ENCODE measurements at places on chromosomes 6 and 20.

DNA sequence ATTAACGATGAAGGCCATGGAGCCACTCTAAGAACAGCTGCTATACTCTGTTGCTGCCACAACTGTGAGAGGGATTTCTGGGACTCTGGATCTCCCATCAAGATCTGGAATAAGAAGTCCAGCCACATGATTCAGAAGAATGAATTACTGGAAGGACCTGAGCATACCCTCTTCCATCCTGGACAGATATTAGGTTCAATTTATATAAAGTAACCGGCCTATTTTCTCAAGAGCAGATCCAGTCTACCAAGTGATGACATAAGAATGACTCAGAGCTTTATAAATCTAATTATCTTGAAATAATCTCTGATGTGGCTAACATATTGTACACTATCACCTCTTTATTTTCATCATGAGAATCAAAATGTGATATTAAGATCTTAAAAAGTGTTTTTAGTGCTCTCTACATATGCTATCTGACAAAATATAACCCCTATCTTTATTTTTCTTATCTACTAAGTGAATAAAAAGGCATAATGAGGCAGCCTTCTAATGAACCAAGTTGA is 45.1 kb downstream of the COL9A1 start:
- no peak for DNase-seq

- no peak for DNase-seq
Measured at GRCh38 chr6:2204272-2204671, 41.1 kb downstream of the GMDS start.

DNA sequence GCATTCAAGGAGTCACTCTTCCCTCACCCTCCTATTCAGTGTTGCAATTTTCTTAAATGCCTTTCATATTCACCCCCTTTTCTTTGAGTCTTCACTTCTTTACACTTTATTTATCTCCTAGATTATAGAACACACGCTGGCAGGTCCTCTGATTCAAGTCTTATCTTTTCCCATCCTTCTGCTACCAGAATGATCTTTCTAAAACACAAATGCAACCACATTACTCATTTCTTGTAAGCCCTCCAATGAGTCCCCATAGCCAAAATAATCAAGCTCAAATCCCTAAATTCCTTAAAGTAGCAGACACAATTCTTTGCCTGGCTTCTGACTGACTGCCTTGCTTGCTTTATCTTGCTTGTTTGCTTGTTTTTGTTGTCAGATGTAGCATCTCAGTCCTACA is 920.0 kb downstream of the TFAP2A start:
- DNase-seq = no peak

DNA sequence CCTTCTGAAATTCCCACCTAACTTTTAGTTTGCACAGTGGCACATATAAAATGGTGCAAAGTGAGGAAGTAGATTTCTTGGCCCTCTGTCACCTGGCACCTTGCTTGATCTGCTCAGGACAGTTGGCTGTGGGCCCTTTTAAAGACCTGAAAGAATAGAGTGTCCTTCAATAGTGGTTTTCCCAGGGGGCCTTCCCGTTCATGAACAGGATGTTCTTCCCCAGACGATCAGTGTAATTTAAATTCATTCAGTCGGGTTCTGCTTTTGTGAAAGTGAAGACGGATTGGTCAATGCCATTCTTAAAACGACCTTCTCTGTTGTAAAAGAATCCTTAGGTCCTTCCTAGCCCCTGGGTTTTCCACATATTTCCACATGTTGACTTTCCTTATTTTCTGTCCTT is 178.5 kb downstream of the SASH1 start:
- no peak for DNase-seq

DNA sequence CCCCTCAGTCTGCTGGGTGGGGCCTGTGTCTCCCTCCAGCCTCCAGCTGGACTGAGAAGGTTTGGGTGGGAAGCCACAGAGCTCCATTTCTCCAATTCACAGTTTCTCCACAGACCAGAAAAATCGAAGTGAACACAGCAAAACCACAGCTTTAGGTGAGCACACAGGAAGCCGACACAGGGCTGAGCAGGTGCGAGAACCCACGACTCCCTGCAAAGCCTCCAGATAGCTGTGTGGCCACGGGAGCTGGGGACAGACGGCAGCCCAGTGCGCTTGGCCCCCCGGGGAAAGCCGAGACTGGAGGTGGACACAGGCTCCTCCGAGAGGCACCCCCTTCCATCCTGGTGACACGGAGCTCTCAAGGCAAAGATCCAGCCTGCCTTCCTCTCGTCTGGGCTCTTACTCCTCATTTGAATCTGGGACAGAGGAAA is 29.0 kb upstream of the MPC1 start:
- peak; percentile 53 for DNase-seq

- no peak for DNase-seq
Measured at GRCh38 chr6:134172706-134173365, 120.4 kb upstream of the SLC2A12 start.

- no peak for DNase-seq
Measured at GRCh38 chr6:142354650-142355049, 52.8 kb downstream of the ADGRG6 start.

DNA sequence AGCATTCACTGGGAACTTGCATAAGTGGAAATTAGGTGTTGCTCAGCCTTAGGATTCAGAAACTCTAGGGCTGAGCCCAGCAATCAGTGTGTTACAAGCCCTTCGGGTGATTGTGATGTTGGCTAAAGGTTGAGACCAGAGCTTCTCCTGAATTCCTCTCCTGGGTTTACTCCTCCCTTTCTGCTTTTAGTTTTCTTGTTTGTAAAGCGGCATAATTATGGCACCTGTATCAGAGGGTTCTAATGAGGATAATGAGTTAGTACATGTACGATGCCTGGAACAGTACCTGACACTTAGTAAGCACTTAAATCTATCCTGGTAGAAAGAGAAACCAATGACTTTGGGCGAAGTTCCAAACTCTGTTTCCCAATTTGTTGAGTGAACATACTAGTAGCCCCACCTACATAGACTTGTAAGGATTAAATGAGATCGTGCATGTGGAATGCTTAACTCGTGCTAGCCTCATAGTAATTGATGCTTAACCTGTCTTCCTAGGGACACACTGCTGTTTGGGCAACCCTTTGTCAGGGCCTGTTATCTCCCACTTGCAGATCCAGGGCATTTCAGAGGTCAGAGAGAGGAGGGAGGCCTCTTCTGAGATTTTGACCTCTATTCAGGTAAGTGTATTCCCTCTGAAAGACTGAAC is 932 bp upstream of the EZR start:
- DNase-seq = no peak

- no peak for DNase-seq
Measured at GRCh38 chr20:39516964-39517363, 554.8 kb downstream of the DHX35 start.

- no peak for DNase-seq
Measured at GRCh38 chr6:70652216-70652615, 15.5 kb upstream of the SMAP1 start.

DNA sequence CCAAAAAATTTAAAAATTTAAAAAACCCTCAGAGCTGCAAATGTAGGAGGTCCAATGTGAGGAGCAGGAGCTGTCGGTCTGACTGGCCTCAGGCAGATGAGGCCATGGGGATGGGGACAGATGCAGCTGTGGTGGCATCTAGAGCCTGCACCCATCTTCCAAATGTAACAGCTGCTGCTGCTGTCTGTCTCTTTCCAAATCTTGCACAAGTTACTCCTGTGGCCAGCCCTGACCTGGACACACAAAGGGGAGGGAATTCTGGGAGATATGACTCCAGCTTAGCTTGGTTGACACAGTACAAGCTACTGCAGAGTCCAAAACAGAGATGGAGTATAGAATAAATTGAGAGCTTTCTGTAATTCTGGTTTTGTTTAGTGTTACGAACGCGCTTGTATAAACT is 115.2 kb downstream of the PRND start:
- DNase-seq = no peak

DNA sequence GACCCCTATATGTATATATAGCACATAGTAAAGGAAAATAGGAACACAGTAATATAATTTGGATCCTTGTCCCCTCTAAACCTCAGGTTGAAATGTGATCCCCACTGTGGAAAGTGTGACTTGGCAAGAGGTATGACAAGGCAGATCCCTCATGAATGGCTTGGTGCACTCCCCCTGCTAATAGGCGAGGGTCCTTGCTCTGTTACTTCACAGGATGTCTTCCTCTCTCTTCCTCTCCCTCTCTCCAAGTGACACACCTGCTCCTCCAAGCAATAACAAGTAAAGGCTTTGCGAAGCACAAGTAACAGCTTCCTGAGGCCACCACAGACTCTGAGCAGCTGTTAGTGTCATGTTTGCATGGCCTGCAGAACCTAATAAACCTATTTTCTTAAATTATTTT is 16.4 kb downstream of the ROMO1 start:
- DNase-seq = no peak

DNA sequence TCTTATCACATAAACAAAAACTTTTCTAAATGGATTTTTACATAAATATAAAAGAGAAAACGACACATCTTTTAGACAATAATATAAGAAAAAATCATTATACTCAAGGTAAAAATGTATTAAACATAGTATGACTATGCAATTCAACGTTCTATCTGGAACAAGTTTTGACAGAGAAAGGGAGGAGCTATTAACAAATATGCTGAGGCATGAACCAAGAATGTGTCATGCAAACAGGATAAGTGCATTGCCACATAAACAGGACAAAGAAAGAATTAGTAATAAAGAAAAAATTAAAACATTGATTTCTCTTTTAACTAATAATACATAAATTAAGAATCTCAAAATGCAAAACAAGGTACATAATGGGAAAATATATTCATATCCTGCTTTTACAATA is 1353.4 kb upstream of the GJE1 start:
- no peak for DNase-seq

- no peak for DNase-seq
Measured at GRCh38 chr6:51963980-51964379, 123.4 kb downstream of the PKHD1 start.

- DNase-seq = no peak
Measured at GRCh38 chr6:105057160-105057559, 100.3 kb downstream of the LIN28B start.

GRCh38 chr20:38250609-38251008 is 9.9 kb downstream of the KIAA1755 start:
- no peak for DNase-seq

GRCh38 chr20:12949429-12949980 is 59.3 kb upstream of the SPTLC3 start:
- no peak for DNase-seq

GRCh38 chr6:149130090-149130489 is 187.4 kb upstream of the TAB2 start:
- DNase-seq = no peak

DNA sequence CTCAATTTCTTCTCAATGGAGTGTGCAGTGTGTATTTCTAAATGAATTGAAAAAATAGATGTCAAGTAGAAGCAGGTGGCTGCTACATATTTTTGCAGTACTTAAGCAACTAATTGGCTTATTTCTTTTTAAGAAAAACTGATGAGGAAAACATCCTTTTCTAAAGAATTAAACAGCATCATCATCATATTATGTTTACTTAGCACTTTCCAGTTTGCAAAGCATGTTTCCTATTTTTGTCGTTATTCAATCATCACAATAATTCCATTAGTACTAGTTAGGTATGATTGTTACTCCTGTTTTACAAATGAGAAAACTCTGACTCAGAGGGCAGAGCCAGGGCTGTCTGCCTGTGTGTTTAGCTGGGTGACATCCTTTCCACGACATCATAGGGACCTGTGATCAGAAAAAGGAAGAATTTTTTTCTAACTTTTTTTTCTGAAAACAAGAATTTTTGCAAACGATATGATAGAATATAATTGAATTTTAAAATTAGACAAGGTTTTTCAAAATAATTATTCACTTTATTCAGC is 22.7 kb upstream of the BMP6 start:
- no peak for DNase-seq

- no peak for DNase-seq
Measured at GRCh38 chr20:4192378-4193068, 177.2 kb upstream of the RNF24 start.

All from activated T-cell treated with anti-CD3 and anti-CD28 coated beads, Interleukin-2, amount 50 U/mL, for 1 hour (primary cell).